ENCODE measurements at places on chromosomes 12 and 14.

DNA sequence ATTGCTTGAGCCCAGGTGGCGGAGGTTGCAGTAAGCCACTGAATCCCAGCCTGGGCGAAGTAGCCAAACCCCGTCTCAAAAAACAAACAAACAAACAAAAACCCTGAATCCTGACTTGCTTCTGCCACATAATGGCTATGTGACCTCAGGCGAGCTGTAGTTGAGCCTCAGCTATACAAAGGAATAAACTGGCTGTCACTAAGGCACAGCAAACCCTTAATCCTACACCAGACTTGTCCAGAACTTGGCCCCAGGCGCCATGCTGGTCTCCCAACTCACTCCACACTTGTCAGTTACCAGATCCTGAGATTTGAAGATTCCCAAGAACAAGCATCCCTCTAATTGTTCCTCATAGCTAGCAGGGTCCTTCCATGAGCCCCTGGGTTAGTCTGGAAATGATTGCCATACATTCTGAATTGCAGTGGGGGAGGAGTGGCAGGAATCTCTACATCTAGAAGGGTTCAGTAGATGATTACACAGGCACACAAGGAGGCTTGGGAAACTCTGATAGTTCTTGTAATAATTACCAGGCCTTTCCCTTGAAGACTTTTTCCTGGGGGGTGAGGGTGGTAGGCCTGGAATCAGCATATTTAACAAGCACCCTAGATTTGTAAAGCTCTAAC, 9.9 kb downstream of the MAP3K12 start:
- no peak for DNase-seq
- no peak overlapping the region for H3K4me3 ChIP-seq
- H3K4me1 ChIP-seq = peaks cover 22% of the 10 kb centered on the region
- no peaks in the 10 kb centered on the region for H3K27me3 ChIP-seq

- H3K36me3 ChIP-seq = no peaks in the 10 kb centered on the region
- H3K27ac ChIP-seq = no peak overlapping the region
- H3K4me3 ChIP-seq = no peak overlapping the region
- no peaks in the 10 kb centered on the region for H3K27me3 ChIP-seq
Measured at GRCh38 chr14:75343911-75344310, 65.3 kb downstream of the FOS start.

- H3K27me3 ChIP-seq = no peaks in the 10 kb centered on the region
- no peak overlapping the region for H3K4me3 ChIP-seq
- H3K36me3 ChIP-seq = no peaks in the 10 kb centered on the region
- no peaks in the 10 kb centered on the region for H3K4me1 ChIP-seq
Measured at GRCh38 chr12:43951286-43951685, 115.4 kb downstream of the TMEM117 start.

GRCh38 chr12:69620077-69620476, 9.4 kb upstream of the LRRC10 start:
- H3K27me3 ChIP-seq = no peaks in the 10 kb centered on the region
- no peak overlapping the region for H3K27ac ChIP-seq
- no peak overlapping the region for H3K4me3 ChIP-seq
- no peaks in the 10 kb centered on the region for H3K4me1 ChIP-seq

DNA sequence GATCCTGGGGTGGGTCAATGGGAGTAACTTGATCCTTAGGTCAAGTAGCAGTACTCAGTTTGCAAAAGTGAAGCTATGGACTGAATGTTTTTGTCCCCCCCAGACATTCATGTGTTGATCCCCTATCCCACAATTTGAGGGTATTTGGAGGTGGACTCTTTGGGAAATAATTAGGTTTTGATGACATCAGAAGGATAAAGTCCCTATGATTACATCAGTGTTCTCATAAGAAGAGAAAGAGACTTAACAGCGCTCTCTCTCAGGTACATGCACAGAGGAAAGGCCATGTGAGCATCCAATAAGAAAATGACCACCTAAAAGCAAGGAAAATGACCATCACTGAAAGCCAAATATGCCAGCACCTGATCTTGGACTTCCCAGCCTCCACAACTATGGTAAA, 550.8 kb downstream of the FOXG1 start:
- H3K4me1 ChIP-seq = no peaks in the 10 kb centered on the region
- no peak overlapping the region for H3K27ac ChIP-seq
- no peaks in the 10 kb centered on the region for H3K36me3 ChIP-seq
- no peaks in the 10 kb centered on the region for H3K27me3 ChIP-seq
- no peak for DNase-seq

GRCh38 chr14:61421212-61421923, 100.0 kb downstream of the PRKCH start:
- no peaks in the 10 kb centered on the region for H3K36me3 ChIP-seq
- H3K4me1 ChIP-seq = no peaks in the 10 kb centered on the region
- H3K4me3 ChIP-seq = no peak overlapping the region

All from Karpas-422 (cell line).